ENCODE measurements at places on chromosomes 7 and 10.

GRCh38 chr7:74544706-74545469 is 91.2 kb downstream of the GTF2IRD1 start:
- DNase-seq = peak; percentile 95

DNA sequence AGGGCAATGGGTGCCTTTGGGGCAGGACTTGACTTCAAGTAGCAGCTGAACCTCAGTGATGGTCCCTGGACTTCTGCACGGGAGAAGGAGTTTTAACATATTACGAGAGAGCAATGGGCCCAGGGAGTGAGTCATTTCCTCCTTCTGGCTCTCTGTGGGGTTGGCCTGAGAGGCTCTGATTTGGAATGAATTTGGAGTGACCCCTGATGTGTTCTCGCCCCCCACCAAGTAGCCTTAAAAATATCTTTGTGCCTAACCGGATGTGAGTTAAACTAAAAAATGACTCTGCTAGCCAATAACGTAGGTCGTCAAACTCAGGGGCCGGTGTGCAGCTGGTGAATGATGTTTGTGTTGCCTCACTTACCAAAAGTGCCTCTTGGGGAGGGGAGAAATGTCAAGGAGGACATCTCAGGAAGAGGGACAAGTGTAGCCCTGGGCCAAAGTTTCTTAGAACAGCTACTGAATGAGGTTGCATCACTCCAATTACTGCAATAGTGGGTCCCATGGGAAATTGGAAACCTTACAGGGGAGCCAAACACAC is 656.6 kb downstream of the INHBA start:
- DNase-seq = peak; percentile 22

- DNase-seq = no peak
Observed at GRCh38 chr7:95508780-95509179, 23.0 kb downstream of the ASB4 start.

- DNase-seq = peak; percentile 87
Observed at GRCh38 chr10:16828114-16828568, 10.9 kb upstream of the RSU1 start.

- DNase-seq = no peak
Observed at GRCh38 chr10:11074536-11075267, 57.0 kb downstream of the CELF2 start.

GRCh38 chr7:44307301-44307900 is 18.0 kb downstream of the CAMK2B start:
- peak; percentile 77 for DNase-seq

DNA sequence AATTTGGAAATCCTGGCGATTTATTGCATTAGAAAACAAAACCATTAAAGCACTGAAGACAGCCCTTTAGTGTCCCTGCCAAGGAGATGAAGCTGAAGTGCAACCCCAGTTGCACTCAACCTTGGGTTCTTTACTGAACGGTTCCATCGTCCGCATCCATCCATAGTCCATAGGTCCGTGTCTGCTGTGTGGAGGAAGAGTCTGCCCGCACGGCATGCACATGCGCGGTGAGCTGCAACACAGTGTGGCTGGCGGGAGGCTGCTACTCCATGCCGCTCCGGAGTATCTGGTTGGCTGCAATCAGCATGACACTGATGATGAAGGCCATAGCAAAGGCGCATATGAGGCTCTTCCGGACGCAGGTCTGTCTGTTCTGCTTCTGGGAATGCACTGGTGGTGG is 624.6 kb downstream of the CALN1 start:
- DNase-seq = peak; percentile 61

DNA sequence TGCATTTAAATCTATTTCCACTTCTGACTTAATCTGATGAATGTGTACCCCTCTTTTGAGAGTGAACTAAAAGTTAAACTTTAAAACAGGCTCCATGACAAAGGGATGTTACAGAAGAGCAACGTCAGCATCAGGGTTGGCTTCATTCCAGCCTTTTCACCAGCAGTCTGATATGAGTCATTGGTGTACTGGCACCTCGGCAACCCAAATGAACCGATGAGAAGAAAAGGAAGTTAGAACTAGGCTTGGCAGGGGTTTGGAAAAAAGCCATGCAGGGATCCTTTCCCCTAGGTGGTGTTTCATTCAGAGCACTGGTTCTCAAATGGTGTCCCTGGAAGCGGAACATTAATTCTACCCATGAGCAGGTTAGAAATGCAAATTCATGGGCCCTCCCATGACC is 53.6 kb downstream of the SEC61G start:
- no peak for DNase-seq

GRCh38 chr7:157488281-157488680 is 151.5 kb downstream of the DNAJB6 start:
- DNase-seq = no peak

- peak; percentile 37 for DNase-seq
Observed at GRCh38 chr10:50275650-50276235, 24.4 kb upstream of the ASAH2 start.

- peak; percentile 6 for DNase-seq
Observed at GRCh38 chr7:80243425-80243824, 108.8 kb downstream of the GNAI1 start.

- peak; percentile 11 for DNase-seq
Observed at GRCh38 chr7:80588591-80588990, 49.9 kb upstream of the CD36 start.

GRCh38 chr10:77400033-77400432 is 237.6 kb downstream of the KCNMA1 start:
- no peak for DNase-seq

DNA sequence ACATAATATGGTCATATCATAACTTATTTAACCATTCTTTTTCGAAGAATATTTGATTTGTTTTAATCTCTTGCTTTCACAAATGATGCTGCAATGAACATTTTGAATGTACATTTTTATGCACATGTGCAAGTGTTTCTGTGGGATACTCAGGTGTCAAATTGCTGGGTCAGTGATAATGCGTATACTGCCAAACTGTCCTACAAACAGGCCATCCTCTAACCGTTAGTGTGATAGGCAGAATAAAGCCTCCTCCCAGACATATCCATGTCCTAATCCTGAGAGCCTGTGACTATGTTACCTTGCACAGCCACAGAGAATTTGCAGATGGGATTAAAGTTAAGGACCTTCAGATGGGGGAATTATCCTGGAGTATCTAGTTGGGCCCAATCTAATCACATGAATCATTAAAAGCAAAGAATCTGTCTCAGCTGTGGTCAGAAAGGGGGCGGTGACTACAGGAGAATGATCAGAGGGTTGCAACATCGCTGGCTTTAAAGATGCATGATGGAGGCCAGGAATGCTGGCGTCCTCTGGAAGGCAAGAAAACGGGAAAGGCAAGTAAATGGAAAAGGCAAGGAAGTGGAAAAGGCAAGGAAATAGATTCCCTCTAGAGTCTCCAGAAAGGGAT is 46.7 kb downstream of the FZD1 start:
- DNase-seq = peak; percentile 80

DNA sequence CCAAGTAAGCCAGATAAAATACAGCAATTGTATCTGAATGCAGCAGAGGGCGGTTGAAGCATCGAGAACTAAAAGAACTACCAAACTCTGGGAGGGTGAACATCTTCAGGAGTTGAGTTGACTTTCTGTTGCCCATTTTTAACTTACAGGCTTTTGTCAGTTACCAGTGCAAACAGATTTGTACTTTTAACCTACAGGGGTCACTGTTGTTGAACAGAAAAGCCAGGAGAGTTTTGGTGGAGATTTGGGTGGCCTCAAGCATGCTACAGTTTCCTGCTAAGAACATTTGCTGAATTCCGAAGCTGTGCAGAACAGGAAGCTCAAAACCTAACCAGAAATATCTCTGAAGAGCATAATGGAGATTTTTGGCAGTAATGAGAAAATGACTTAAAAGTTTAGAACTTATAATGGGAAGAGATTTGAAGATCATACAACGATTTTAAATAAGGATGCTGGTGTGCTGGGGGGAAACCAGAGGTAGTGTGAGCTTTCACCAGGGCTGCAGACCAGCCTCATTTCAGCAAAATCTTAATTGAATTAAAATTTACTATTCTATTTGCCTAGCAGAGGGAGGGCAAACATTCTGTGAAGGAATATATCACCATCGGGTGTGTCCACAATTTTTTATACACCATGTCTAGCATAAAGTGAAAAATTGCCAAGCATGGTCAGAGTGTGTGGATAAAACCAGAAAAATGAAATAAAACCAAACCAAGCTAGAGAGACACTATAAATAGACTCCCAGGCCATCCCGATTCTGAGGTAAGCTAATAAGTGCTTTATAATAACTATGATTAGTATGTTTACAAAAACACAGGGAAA is 208.6 kb upstream of the CCDC6 start:
- peak; percentile 91 for DNase-seq

- peak; percentile 27 for DNase-seq
Observed at GRCh38 chr10:31642281-31642680, 286.4 kb downstream of the ARHGAP12 start.

- peak; percentile 86 for DNase-seq
Observed at GRCh38 chr10:91632671-91633550, at the start of gene PPP1R3C. TSS of gene PPP1R3C (minus strand) at chr10:91633071. CDS start at chr10:91632969, 102 bp downstream.

DNA sequence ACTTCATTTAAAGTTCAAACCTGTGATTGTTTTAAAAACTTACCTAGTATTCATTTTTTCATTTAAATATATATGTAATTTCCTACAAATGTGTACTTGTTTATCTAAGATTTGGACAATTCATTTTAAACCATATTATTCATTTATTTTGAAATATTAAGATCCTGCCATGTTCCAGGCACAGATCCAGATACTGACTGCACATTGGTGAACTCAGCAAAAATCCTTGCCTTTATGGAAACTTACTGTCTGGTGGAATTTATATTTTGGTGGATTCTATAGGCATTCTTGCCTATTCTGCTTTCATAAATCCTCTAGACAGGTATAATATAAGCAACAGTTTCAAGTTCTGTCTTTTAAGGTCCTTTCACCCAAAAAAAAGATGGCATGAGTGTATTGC is 48.3 kb upstream of the RPA3 start:
- DNase-seq = no peak

GRCh38 chr7:90210475-90210874 is 1.1 kb upstream of the STEAP2 start:
- no peak for DNase-seq

DNA sequence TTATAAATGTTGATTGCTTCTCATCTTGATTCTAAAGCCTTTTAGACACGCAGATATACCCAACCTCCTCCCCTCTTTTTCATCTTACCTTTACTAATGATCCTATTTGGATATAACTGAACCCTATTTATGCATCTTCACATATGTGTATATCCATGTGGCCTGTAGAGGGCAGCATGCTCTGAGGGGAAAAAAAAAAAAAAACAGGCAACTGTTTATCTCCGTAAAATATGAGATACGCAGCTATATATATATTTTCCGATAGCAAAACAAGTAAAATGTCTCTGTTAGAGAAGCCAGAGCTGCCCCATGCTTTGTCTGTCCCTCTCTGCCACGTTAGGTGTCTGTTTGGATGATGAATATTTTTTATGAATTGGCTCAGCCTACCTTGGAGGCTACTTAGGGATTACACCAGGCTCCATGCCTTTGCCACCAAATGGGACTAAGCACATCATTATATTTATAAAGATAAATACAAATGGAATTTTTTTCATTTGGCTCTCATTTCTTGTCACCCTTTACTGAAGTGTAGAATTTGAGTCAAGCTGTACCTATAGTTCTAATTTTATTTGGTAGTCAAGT is 174.8 kb upstream of the FZD1 start:
- DNase-seq = peak; percentile 27

GRCh38 chr10:67990093-67990492 is 85.0 kb downstream of the HERC4 start:
- no peak for DNase-seq

- peak; percentile 67 for DNase-seq
Observed at GRCh38 chr7:41979834-41980307, 257.1 kb downstream of the GLI3 start.

DNA sequence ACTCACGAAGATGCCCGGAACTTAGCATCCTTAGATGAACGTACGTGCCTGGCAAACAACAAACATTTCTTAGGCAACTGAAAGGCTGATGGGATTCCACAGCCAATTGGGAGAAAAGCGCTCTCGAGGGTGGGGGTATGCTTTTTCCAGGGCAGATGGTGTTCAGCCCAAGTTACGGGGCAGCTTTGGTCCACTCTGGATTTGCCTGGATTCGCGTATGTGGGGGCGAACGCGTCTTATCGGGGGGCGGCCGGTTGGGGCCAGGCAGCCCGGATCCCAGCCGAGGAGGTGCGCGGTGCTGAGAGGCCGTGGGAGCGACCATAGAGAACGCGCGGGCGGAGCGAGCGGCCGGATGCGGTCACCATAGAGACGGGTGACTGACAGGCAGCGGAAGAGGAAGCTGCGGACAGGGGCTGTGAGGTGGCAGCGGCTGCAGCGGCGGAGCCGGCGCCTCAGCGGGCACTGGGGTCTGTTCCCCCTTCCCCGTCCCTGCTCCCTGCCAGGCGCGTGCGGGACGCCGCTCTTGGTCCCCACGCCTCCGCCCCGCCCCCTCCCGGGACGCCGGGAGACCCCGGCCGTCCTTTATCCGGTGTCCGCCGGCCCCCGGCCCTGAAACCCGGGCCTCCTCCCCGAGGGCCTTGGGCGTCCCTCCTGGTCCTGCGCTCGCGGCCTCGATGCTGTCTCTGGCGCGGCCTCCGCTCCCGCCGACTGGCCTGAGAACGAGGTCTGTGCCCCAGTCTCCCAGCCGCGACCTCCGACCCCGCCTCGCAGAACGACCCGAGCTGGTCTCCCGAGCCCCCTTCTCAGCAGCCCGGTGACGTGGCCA is at the start of gene CHPF2:
Gene CHPF2, plus strand, starts transcription at position 393 of the 826 bp plus-strand sequence. CDS start 1,529 bp downstream, outside the sequence.
- peak; percentile 84 for DNase-seq

- DNase-seq = peak; percentile 83
Observed at GRCh38 chr10:112137154-112137987, 46.2 kb downstream of the GPAM start.

DNA sequence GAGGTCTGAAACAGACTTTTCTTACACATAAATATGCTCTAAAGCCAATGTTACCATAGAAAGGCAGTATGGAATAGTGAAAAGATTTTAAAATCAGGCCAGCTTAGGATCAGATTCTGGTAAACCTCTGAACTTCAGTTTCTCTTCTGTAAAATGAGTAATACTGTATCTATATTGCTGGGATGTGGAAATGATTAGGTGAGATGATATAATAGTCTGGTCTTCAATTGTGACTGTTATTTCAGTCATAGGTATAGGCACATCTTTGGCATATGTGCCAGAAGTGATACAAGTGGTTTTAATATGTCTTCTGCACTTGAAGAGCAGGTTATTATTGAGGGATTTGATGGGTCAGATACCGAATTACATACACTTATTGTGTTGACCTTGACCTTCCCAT is 7.2 kb downstream of the ZNF277 start:
- no peak for DNase-seq

- peak; percentile 10 for DNase-seq
Observed at GRCh38 chr7:68562323-68562899, 1035.9 kb upstream of the AUTS2 start.

DNA sequence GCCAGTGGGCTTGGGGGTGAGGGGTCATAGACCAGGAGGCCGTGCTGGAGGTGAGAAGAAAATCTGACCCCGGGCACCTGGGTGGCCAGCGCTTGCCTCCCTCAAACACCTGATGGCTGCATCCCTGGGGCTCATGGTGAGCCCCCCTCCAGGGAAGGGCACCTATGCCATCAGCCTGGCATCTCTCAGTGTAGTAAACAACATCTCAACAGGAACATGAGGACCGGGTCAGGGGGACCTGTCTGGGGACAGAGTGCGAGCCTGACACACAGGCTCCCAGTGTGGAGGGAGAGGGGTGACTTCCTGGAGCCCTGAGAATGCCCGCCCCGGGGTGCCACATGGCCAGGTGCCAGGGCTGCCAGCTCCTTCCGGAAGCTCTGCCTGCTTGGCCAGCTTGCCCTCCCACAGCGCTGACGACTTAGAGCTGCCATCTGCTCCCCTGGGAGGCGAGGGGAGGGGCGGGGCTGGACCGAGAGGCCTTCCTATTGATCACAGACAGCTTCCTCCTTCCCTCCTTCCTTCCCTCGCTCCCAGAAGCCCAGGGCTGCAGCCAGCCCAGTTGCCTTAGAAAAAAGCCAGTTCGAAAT is 12.3 kb downstream of the STX1A start:
- DNase-seq = no peak

GRCh38 chr7:46507560-46507959 is 586.5 kb upstream of the IGFBP3 start:
- no peak for DNase-seq
